ENCODE measurements at places on chromosomes 12 and 14.

GRCh38 chr14:94153750-94154342 lies 20.3 kb upstream of the PPP4R4 start:
- no peak for DNase-seq

DNA sequence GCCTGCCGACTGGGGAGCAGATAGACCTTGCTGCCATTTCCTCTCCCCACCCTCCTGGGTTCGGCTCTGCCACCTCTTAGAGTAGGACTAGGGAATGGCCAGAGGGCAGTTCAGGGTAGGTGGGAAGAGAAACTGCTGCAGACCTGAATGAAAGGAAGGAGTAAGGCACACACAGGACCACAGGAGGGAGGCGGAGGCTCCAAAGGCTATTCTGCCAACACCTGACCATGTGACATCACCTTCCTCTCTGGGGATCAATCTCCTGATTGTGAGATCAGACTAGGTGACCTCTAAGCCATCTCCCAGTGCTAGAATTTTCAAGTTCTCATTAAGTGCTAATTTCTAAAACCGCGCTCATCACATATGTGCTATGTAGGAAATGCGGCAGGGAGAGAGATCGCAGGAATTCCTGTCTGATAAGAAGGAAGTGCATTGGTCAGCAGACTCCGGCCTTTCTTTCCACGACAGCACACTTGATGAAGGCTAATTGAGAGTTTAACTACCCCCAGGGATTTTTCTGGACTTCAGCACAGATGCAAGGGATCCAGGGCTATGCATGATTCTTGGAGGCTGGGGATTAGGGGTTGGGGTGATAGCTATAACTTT lies 11.5 kb upstream of the TSPAN11 start:
- no peak for DNase-seq

- no peak for DNase-seq
Observed at GRCh38 chr12:109627633-109628032, 54.0 kb downstream of the MVK start.

- no peak for DNase-seq
Observed at GRCh38 chr12:21989819-21990412, 48.7 kb upstream of the ABCC9 start.

- DNase-seq = no peak
Observed at GRCh38 chr14:92397150-92397952, 74.4 kb downstream of the SLC24A4 start.

GRCh38 chr12:12779529-12779928 lies 5.9 kb upstream of the APOLD1 start:
- DNase-seq = no peak

DNA sequence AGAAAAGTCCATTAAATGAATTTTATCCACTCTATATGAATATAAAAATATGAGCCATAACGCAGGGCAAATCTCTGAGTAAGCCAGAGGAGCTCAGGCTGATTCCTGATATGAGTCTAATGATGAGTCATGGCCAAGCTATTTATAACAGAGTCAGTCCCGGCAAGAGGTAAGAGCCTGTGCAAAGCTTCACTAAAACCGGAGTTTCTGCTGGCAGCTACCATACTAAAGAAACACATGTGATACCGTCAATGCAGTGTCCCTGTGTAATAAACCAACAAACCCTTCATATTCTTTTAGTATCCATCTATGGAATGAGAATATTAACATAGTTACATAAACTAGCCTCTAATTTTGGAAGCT lies 319.4 kb downstream of the KCNC2 start:
- no peak for DNase-seq

GRCh38 chr12:29208060-29208459 lies 59.0 kb downstream of the FAR2 start:
- DNase-seq = no peak

DNA sequence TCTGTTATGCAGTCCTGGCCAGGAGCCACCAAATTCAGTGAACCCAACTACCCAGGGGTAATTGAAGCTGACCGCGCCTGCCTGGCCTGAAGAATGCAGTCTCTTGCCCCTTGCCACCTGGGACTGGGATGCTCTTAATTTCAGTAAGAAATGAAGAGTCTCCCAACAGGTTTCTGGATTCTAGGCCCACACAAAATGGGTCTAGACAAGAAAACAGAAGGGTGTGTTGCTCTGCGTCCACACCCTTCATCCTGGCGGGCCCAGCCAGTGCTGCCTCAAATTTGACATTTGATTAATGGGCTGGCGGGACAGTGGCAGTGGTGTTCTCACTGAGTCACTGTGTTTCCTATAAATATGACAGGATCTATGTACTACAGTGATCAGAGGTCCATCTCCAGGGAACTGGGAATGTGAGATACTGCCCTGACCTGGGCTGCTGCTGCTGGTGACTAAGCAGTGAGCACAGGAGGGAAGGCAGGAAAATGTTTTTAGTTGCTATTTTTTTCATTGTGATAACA lies 6.5 kb downstream of the TMEM253 start:
- no peak for DNase-seq

DNA sequence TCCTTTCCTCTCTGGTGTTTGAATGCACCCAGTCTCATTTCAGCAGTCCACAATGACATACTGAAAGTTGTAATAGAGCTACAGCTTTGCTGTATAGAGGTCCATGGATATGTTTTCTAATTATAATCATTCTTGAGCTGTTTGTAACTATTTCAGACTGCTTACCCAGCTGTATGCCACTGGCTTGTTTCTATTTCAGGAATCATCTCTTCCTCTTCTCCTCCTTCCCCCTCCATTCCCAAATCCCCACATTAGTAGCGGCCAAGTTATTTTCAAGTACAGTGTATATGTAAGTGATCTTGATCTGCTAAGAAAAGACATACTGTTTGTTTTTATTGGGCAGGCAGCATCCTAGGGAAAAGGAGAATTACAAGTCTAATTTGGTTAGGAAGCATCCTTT lies 775.0 kb downstream of the DIO2 start:
- no peak for DNase-seq

DNA sequence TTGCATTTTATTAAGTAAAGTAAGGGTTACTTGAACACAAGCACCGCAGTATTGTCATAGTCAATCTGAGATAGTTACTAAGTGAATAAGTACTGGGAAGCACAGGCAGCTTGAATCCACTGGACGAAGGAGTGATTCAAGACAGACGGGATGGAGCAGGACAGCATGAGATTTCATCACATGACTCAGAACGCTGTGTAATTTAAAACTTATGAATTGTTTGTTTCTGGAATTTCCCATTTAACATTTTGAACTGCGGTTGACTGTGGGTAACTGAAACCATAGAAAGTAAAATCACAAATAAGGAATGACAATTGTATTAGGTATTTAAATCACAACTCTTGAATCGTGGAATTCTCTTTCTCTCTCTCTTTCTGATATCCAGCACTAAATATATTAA lies 1630.4 kb upstream of the SEL1L start:
- no peak for DNase-seq

- no peak for DNase-seq
Observed at GRCh38 chr12:20175704-20176388, 192.5 kb upstream of the PDE3A start.

DNA sequence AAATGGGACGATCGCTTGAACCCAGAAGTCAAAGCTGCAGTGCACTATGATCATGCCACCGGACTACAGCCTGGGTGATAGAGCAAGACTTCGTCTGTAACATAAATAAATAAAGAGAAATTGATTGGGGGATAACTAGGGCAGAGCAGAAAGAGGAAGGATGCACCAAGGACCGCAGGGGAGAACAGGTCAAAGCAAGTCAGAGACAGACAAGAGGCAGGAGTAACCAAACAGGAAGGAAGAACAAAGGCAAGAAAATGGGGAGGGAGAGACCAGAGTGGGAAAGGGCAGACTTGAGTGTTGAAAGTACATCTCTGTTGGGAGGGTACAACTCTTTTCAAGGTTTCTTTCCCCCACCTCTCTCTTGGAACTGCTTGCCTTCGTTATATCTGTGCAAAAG lies 50.8 kb upstream of the ELK3 start:
- no peak for DNase-seq

- DNase-seq = no peak
Observed at GRCh38 chr12:95386051-95386450, 87.9 kb upstream of the METAP2 start.

DNA sequence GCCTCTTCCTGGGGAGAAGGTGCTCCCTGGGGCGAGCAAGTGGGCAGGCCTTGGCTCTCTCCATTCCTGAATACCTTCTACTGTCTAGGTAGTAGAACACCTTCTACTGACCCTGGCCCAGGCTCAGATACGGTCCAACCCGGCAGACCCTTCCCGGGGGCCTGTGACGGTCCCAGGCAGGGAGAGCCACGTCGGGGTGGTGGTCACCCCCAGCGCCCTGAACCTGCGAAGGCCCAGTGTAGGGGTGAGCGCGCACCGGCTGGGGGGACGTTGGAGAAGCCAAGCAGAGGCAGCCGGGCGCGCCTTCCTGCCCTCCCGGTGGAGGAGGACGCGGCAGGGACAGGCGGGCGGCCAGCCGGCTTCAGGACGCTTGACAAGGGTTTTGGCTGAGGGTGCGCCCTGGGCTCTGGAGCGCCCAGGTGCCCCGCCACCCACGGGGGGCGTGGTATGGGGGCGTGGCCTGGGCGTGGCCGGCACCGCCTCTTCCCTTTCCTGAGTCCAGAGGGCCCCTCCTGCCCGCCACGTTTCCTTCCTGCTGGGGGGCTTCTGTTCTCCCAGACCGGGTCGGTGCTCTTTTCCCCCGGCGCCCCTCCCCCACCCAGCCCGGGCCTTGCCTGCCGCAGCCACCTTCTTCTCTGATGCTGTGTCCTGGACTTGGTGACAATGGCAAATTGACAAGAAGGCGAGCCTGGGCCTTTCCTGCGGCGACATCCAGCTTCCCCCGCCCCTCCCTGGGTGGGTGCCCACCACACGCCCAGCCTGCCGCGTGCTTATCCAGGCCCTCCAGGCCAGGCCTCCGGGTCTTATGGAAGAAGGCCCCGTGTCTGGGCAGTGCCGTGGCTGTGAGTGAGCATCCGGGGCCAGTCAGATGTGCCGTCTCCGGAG lies 24.5 kb upstream of the PPP1R13B start:
- DNase-seq = no peak

DNA sequence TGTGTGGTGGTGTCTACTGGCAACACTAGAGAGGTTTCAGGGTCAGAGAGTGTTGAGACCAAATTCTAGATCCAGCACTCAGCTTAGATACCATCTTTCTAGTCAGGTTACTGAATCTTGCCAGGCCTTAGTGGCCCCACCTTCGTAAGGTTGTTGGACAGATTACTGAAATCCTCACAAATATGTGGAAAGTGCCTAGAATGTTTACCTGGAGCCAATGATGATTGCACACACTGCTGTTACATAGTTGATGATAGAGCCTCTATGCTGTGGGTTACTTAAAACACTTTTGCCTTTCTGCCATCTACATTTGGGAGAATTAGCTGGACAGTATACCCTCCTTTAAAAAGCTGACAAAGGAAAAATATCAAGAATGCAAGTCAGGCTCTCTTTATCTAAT lies 33.2 kb downstream of the SRGAP1 start:
- no peak for DNase-seq

GRCh38 chr12:60539592-60539991 lies 943.8 kb downstream of the SLC16A7 start:
- DNase-seq = no peak

DNA sequence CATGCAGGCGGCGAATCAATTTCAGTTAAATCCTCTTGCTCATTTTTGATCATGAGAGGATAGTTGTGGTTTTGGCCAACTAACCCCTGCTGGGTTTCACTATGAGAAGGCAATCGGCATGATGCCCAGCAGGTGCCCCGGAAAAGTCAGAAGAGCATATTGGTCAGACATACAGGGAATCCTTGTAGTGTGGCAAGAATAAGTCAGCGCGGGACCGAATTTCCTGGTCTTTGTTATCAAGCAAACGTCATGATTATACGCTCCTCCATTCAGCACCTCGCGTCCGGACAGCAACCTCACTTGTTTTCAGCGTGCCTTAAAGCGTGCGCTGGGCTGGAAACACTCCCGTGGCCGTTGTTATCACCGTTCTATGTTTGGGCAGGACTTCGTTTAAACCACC lies 1.8 kb downstream of the TBC1D30 start:
- DNase-seq = peak; percentile 78

- DNase-seq = no peak
Observed at GRCh38 chr12:27805238-27805637, 25.2 kb upstream of the MANSC4 start.

GRCh38 chr12:91874086-91874865 lies 271.4 kb downstream of the BTG1 start:
- DNase-seq = no peak

DNA sequence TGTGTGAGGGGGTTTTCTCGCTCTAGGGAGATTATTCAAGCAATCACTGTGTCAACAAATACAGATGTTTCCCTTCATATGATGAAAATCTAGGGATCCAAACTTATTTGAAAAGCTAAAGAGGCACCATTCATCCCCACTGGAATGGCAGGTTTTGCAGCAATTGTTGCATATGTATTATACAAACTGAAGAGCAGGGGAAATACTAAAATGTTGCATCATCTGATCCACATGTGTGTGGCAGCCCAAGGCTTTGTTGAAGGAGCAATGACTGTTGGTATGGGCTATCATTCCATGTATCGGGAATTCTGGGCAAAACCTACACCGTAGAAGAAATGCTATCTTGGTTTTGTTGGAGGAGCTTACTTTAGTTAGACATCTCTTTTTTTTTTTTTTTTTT lies 4.1 kb upstream of the PRPF40B start:
- DNase-seq = no peak

GRCh38 chr12:29145372-29146170 lies 3.5 kb upstream of the FAR2 start:
- no peak for DNase-seq

DNA sequence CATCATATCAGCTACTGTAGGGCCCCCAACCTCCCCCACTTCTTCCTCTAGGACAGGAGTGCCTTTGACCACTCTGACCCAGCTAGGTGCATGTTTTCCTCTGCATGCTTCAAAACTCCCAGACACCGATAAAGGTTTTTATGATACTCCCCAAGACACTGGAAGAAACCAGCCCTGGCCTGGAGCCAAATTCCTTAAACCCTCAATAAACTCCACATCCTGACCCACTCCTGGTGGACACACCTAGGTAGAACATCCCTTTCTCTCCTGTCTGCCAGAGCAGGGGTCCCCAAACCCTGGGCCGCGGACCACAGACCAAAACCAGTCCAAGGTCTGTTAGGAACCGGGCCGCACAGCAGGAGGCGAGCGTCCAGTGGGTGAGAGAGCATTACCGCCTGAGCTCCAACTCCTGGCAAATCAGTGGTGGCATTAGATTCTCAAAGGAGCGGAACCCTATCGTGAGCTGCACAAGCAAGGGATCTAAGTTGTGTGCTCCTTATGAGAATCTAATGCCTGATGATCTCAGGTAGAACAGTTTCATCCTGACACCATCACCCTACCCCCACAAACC lies 49.6 kb downstream of the NT5DC3 start:
- DNase-seq = no peak

DNA sequence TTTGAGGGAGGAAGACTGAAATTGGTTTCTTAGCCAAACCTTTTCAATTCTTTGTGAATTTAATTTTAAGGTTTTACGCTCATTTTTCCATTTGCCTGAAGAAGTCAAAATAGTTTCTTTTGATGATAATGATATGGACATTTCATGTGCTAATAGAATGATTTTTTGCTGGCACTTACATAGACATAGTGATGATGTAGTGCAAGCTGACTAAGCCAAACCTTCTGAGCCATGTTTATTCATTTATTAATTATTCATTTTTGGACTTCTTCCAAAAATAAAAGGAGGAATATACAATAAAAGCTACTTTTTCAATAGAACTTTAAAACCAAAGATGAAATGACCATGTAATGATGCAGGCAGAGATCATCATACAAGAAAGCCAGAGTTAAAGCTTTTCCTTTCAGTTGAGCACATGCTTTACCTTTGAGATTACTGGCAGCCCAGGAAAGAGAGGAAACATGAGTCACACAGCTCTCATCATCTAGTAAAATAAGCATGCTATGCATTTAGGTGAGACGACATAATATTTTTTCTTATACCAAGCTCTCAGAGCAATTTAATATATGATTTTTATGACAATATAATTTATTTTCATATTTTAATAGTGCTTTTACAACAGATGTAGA lies 24.8 kb downstream of the KCNA1 start:
- no peak for DNase-seq

Data from right renal cortex interstitium (tissue), 3 donors.